ENCODE measurements at places on chromosomes 3 and 15.

- no peak for DNase-seq
Measured at GRCh38 chr3:123803521-123803920, 80.6 kb downstream of the MYLK start.

DNA sequence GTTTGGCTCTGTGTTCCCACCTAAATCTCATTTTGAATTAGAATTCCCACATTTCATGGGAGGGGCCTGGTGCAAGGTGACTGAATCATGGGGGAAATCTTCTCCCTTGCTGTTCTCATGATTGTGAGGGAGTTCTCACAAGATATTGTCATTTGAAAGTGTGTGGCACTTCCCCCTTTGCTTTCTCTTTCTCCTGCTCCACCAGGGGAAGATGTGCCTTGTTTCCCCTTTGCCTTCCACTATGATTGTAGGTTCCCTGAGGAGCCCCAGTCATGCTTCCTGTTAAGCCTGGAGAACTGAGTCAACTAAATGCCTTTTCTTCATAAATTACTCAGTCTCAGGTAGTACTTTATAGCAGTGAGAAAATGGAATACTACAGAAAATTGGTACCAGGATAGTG is 157.2 kb upstream of the TPRG1 start:
- no peak for DNase-seq

DNA sequence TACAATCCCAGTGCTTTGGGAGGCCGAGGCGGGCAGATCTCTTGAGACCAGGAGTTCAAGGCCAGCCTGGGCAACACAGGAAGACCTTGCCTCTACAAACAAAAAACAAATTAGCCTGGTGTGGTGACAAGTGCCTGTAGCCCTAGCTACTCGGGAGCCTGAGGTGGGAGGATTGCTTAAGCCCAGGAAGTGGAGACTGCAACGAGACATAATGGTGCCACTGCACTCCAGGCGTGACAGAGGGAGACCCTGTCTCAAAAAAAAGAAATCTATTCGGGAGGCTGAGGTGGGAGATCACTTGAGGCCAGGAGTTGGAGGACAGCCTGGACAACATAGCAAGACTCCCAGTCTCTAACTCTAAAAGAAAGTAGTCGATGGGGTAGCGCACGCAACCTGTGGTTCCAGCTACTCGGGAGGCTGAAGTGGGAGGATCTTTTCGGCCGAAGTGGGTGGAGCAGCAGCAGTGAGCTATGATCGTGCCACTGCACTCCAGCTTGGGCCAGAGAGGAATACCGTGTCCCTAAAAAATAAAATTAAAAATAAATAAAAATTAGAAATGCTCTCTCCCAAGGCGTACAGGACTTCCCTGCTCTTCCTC is 775 bp downstream of the C3orf33 start:
- peak; percentile 16 for DNase-seq

GRCh38 chr3:108998436-108998835 is 44.8 kb upstream of the GUCA1C start:
- no peak for DNase-seq

GRCh38 chr3:69500604-69501003 is 114.7 kb upstream of the FRMD4B start:
- no peak for DNase-seq

- no peak for DNase-seq
Measured at GRCh38 chr3:70543493-70543892, 231.1 kb upstream of the MDFIC2 start.

GRCh38 chr15:26854435-26854834 is 12.4 kb upstream of the GABRA5 start:
- DNase-seq = no peak

DNA sequence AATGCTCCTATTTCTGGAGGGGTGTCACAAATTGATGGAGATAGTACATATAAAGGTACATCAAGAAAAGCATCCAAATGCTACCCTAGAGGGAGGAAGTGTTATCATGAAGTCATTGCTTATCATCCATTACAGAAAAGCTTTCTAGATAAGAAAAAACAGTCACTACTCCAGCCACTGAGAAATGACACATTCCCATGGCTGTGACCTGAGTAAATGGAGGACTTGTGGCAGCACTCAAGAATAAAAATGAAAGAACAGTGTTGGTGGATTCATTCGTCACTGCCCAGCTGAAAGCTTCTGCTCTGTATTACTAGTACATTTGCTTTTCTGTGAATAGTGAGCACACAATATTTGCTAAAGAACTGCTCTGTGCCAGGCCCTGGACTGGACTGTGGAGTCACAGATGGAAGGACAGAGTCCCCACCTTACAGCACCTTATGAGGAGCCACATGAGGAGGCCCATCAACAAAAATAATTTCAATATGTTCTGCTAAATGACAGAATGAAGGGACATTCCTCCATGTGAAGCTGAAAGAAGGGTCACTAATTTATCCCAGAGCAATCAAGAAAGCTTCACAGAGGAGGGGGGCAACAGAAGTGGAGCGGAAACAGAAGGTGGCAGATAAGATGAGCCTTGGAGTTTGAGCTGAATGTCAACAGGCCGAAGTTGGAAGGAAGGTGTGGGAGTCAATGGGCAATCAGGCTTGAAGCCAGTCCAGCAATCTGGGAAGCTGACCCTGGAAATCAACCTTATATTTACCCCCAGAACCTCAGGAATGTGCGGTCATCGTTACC is 343.5 kb upstream of the TRIM42 start:
- DNase-seq = no peak

GRCh38 chr3:82293867-82294266 is 532.4 kb upstream of the GBE1 start:
- DNase-seq = no peak
